ENCODE measurements at places on chromosomes 16 and 17.

DNA sequence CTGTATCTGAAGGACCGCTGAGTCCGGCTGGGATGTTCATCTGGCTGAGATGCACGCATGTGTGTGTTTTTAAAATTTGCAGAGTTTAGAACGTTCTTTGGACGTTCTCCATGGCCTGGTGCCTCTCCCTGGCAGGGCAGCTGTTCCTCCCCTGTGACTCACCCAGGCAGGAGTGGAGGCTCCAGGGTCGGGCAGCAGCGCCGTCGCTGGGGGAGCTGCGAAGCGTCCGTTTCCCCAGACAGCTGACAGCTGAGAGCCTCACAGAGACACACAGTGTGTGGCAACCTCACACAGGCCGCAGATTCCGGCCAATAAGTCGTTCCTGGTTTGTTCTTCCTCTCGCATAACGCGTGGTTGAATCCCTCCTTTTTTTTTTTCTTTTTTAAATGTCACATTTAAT lies 80.6 kb downstream of the OR1D5 start:
- no peak for DNase-seq

GRCh38 chr17:50682938-50683337 lies 24.8 kb downstream of the ANKRD40 start:
- no peak for DNase-seq

GRCh38 chr17:13114601-13115031 lies 96.8 kb upstream of the ELAC2 start:
- DNase-seq = peak; percentile 13

- DNase-seq = no peak
These were observed 81.0 kb upstream of the TBX2 start for GRCh38 chr17:61318684-61319098.

- no peak for DNase-seq
These were observed 1.1 kb downstream of the DHRS7C start for GRCh38 chr17:9790316-9790715.

GRCh38 chr17:6755731-6756184 lies at the start of gene XAF1:
Gene XAF1, plus strand, starts transcription at chr17:6756046. Its CDS starts 33 bp downstream, at chr17:6756079.
- DNase-seq = peak; percentile 46

- no peak for DNase-seq
These were observed 7.8 kb downstream of the CDRT15 start for GRCh38 chr17:14228903-14229302.

- DNase-seq = peak; percentile 78
These were observed 41.7 kb downstream of the HEATR6 start for GRCh38 chr17:60036796-60037677.

DNA sequence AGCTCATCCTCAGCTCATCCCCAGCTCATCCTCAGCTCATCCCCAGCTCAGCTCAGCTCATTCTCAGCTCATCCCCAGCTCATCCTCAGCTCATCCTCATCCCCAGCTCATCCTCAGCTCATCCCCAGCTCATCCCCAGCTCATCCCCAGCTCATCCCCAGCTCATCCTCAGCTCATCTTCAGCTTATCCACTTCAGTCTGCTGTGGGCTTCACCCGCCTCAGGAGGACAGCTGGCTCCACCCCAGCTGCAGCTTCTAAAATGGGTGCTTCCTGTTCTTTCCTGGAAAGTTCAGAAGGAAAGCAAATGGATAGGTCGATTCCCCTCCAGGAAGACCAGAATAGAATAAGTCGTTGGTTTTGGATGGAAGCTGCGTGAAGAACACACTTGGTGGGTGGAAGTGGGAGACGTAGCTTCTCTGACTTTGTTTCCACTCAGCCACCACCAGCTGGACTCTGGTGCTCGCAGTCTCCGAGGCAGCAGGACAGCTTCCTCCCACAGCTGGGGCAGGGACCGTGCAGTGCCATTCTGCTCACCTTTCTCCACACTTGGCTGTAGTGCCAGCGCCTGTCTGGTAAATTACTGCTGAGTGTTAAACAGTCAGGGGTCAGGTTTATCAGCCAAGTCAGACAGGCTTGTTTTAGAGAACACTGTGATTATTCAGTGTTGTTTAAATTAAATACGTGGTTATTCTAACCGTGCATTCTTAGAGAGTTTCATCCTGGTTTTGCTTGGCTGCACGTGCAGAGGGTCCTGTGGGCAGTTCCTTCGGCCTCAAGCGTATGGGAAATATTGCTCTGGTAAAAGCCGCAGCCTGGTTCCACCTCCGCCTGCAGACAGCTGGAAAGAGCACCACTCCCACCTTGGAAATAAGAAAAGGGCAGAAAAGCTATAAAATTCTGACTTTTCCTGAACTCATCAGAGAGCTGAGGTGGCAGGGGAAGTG lies 61.0 kb upstream of the CHMP6 start:
- DNase-seq = no peak

GRCh38 chr17:47719411-47720152 lies 13.5 kb upstream of the TBX21 start:
- peak; percentile 89 for DNase-seq

- no peak for DNase-seq
These were observed 2.8 kb downstream of the TAF1C start for GRCh38 chr16:84183911-84184591.

DNA sequence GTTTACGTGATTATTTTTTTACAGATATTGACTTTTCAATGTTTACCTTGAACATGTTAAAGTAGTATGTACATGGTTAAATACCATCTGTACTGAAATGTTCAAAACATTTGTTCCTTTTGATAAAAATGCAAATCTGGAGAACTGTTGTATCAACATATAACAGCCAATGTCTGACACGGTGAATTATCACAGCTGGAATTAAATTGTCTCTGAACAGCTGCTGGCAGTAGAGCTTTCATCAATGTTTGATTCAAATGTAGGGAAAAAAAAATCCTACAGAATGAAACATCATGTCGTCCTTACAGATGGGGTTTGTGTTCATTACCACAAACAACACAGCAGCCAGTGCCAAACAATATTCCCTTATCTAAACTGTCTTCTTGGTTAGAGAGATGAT lies 79.9 kb downstream of the TOX3 start:
- no peak for DNase-seq

DNA sequence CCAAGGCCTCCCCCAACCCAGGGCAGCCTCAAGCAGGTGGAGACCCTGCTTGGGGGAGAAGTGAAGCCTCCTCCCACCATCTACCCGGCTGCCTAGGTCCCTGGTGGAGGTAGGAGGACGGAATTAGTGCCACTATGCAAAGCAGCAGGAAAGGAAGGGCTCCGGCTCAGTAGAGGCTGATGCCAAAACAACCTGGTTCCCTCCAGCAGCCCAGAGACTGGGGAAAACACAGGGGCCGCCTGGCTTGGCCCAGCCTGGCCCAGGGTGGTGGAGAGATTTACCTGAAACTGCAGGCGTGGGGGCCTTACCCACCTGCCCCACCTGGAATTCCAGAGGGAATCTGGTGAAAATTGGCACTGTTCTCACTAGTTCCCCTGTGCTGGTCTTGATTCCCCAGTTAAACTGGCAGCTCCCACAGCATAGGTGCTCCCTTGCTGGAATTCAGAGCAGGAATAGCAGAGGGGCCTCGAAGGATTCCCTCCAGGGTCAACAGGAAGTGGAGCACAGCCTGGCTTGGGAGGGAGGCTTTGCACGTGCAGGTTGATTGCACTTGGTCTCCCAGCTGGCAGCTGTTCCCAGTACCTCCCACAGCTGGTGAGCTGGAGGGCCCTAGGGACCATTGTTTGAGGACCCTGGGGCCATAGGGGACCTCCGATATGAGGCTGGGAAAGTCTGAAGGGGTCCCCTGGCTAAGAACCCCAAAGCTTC lies 4.5 kb downstream of the CD79B start:
- no peak for DNase-seq

DNA sequence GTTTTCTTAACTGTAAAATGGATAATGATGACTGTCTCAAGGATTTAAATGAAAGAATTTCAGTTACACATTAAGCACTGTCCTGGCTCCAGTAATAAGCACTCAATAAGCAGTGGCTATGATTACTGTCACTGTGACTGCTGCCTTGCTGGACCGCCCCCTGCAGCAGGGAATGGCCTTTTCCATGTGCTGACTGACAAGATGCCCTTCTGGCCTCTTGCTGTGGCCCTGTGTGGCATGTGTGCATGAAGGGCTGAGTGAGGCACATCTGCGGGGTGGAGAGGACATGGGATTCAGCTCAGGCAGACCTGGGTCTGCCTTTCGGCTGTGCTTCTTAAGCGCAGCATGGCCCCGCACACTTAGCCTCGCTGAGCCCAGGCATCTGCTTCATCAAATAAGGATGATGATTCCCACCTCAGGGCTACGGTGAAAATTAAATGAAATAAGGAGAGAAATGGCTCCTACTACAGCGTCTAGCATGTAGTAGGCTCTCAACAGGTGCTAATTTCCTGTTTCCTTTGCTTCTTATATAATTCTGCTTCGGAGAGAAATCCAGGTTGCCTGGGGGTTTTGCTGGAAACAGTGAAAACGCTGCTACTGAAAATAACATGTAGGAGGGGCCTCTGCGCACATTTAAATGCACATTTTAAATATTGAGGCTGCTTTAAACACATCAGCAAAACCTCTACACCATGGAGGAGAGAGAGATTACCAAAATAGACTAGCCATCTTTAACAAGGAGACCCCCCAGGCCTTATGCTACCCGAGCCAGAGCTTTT lies 183.9 kb downstream of the PARN start:
- DNase-seq = no peak

DNA sequence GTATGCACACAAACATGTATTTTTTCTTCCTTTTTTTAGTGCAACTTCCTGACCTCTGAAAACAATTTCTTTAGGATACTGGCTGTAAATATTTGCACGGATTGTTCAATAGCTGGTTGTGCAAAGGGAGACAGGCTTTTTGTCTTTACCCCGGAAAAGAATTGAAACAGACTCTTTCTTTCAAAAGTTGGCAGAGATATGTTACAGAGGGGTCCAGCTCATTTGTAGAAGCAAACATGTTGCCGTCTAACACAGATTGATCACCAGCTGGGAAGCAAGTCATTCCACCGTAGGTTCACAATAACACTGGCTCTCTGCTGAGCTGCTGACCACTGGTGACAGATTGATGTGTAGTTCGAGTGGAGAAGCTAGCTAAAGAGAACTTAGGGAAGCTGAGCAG lies 130.9 kb downstream of the STX8 start:
- no peak for DNase-seq

DNA sequence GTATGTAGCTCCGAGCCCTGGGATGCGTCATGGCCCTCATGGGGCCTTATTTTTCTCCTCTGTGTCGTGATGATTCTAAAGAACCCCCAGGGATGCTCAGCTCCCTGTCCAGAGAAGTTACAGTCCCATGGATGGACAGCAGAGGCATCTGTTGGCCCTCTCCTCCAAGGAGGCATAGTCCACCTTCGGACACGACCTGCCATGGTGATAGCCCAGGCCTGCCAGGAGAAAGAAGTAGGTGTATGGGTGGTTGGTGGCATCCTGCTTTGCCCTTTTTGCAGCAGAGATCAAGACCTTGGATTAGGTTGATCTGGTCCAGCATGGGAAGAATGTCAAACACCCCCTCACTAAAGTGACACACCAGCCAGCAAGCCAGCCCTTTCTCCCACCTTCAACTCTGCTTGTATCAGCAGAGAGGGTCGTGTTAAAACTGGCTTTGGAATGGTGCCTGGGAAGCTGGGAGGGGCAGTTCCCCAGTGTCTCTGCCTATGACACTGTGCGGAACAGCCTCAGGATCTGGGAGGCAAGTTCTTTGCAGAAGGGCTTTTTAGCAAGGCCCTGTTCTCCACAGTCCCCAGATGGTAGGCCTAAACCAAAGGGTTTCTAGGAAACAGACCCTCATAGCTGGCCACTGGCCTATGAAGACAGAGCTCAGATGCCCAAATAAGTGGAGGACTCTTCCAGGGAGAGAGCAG lies 259.9 kb upstream of the RPL38 start:
- DNase-seq = no peak

DNA sequence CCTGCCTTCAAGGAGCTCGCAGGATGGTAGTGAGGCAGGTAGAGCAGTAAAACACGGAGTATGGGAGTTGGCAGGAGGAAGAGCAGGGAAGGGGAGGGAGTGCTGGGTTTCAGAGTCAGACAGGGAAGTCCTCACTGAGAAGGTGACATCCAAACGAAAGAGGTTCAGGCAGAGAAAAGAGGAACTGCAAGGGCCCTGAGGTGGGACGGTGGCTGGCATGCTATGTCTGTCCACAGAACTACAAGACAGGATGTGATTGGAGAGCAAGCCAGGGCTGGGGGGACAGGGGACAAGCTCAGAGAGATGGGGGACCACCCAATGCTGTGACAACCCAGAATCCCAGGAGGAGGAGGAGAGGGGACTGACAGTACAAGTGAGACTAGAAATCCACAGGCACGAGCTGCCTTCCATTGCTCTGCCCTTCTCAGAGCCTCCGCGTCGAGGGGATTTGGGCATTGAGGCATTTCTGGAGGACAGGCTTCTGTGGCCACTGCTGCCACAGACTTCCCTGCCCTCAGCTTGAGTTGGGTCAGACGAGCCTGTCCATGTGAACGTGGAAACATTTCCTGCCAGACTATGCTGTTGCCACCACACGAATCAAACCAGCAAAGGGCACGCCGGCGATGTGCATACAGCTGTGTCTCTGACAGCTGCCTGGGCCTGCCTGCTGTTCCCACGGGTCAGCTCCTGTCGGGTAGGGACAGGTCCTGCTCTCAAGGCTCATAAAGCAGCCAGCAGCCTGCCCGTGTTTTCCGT lies 100.1 kb downstream of the RAB11FIP4 start:
- DNase-seq = no peak

DNA sequence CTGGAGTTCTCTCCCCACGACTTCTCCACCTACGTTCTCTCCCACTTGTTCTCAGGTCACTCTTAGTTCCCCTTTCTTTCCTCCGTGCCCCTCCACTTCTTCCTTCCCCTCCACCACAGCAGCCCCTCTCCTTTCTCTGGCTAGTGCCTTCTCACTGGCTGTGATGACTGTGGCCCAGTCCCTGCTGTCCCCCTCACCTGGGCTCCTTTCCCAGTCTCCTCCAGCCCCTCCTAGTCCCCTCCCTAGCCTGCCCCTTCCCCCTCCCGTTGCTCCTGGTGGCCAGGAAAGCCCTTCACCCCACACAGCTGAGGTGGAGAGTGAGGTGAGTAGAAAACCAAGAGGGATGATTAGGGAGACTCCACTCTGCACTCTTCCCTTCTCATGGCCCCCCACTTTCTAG lies 3.4 kb downstream of the COA3 start:
- DNase-seq = no peak

GRCh38 chr16:50252082-50252611 lies 14.2 kb upstream of the ADCY7 start:
- DNase-seq = no peak

DNA sequence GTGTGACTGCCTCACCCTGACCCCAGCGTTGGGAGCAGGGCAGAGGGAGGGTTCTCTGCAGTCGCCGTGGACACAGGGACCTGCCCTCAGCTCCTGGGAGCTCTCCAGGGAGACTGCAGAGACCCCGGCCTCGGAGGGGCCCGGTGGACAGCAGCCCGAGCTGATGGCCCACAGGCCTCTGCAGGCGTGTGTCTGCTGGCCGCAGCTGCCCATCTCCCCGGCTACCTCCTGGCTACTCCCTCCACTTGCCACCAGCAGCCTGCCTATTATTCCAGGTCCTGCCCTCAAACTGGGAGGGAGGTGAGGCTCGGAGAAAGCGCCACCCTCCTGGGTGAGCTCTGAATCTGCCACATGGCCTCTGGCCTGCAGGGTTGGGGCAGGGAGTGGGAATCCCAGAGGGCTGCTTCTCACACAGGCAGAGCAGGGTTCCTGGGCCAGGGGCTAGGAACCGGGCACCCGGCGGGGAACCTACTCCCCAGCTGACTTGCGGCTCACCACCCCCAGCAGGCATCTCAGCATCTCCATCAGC lies 7.2 kb downstream of the SLC16A5 start:
- DNase-seq = no peak

GRCh38 chr16:29643596-29643995 lies 19.5 kb upstream of the SPN start:
- no peak for DNase-seq

Measured in activated CD4-positive, alpha-beta T cell treated with anti-CD3 and anti-CD28 coated beads, Interleukin-2, amount 50 U/mL, for 48 hours (primary cell).